Stimulated activated CD4-positive, alpha-beta T cell treated with anti-CD3 and anti-CD28 coated beads, Interleukin-4, amount 100 ng/mL, for 48 hours (primary cell): ENCODE measurements at places on chromosomes 7 and 10.

GRCh38 chr10:3499120-3499519 lies 285.9 kb downstream of the KLF6 start:
- no peak for DNase-seq

GRCh38 chr10:86944471-86944870 lies 12.9 kb downstream of the MMRN2 start:
- no peak for DNase-seq

- no peak for DNase-seq
Observed at GRCh38 chr10:75538144-75538543, 106.7 kb downstream of the LRMDA start.

- no peak for DNase-seq
Observed at GRCh38 chr7:96649981-96650380, 59.7 kb downstream of the SEM1 start.
